ENCODE measurements at places on chromosomes 11 and 22.

- no peak for DNase-seq
These were observed 9.7 kb downstream of the PDGFB start for GRCh38 chr22:39234867-39235687.

DNA sequence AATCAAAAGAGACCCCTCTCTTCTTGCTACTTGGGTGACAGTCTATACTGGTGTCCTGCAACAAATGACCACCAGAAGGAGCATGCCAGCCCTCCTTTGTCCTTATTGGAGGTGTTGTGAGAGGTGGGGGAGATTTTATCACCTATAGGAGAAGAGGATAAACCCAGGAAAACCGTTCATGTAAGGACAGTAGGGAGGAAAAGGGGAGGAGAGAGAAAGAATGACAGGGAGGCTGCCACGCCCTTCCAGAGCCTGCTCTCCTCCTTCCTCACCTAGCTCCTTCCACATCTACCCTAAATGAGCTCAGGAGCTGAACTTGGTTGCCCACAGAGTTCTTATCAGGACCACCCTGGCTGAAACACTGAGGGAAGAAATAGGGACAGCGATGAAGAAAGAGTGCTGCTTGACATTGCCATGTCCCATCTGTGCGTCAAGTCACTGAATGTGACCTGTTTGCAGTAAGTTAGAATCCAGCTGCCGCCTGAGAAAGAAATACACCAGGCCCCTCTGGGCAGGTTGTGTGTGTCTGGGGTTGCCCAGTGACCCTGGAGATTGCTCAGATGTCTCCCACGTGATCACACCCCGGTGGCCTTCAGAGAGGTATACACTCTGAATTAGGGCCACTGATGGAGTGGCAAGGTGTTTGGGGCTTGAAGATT is 40.4 kb upstream of the ETS1 start:
- no peak for DNase-seq

- no peak for DNase-seq
These were observed 2.3 kb upstream of the XKR3 start for GRCh38 chr22:16827506-16827905.

- no peak for DNase-seq
These were observed 8.4 kb downstream of the PARVG start for GRCh38 chr22:44188986-44189630.

GRCh38 chr11:116511684-116512083 is 261.1 kb downstream of the BUD13 start:
- DNase-seq: no peak

DNA sequence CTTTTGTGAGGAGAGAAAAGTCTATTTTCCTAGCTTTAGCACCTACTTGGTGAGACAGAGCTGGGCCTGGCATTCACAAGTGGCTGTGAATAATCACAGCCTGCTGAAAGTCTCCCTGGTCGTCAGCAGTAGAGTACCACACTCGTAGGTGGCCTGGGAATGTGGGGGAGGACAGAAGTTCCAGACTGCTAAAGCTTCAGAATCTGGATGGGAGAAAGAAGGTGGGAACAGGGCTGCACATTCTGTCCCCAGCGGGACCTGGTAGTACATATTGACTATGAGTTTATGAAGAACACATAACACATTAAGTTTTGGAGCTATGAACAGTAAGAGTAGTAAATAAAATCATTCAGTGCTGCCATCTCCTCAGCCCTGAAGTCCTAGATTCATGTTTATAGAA is 19.0 kb upstream of the LIMK2 start:
- DNase-seq: no peak

- no peak for DNase-seq
These were observed 8.6 kb upstream of the EIF3M start for GRCh38 chr11:32575070-32575469.

DNA sequence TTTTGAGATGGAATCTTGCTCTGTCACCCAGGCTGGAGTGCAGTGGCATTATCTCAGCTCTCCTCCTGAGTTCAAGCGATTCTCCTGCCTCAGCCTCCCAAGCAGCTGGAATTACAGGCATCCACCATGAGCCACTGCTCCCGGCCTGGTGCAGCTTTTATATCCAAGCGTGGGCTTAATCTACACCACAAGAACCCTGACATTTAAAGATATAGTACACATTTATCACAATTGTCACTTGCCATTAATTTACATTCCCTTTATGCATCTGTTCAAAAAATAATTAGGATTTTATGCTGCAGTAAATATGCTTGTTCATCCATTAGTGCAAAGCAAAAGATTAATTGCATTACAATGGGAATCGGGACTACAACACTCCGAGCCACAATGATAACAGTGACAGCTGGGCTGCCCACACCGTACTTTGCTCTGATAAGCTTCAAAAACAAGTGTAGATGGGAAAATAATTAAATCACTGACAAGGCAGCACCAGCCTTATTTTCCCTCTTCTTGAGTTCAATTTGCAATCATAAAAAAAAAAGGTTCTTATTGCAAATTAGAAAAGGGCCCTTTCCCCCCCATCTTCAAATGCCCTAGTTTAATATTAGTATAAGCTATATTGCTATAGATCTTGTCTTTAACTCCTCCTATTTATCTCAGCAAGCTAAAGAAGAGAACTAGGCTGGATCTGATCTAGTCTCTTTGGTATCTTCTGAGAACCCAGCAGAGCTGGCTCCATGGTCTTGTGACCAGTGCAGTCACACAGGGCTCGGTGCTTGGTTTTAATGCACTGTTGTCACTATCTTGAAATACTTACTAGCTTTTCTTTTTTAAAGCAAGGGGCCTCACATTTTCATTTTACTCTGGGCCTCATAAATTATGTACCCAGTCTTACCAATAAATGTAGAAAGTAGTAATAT is 206.2 kb upstream of the LRRC4C start:
- no peak for DNase-seq

DNA sequence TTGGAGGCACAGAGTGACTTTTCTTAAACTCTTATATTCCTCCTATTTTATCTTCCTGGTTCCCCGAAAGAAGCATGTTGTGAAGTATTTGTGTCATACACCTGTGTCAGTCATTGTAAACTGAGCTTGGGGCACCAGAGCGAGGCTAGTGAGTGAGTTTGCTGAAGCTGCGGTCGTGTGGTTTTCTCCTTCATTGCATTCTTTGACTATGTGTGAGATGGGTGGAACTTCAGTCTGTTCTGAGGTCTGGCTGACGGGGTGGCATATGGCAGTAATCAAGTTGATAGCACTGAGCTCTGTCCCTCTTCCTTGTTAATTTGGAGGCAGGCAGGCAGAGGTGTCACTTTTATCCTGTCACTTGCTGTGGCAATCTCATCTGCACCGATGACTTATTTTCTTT is 4.2 kb downstream of the VPS26B start:
- peak; percentile 10 for DNase-seq

DNA sequence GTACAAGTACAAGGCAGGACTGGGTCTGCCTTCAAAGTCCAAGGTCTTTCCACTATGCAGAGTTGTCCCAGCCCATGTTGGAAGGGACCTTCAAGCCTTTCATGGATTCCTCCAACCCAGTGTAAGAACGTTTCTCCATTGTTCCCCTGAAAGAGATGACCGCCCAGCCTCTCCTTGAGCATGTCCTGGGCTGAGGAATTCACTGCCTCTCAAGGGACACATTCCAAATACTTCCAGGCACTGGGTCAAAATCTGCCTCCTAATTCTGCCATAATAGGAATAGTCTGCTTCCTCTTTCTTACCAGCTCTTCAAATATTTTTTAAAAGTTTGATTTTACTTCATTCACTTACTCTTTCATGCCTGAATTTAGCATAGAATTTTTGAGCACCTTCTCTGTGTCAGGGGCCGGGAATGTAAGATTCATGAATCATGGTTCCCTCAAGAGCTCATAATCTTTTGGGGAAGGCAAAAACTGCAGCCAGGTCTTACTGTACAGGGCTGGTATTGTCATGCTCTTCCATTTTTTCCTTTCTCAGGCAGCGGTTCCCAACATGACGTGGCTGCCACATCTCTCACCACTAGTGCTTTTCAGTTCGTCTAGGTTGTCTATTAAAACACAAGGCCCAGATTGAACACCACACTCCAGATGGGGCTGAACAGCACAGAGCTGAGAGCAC is 143.3 kb upstream of the TBCEL start:
- no peak for DNase-seq

DNA sequence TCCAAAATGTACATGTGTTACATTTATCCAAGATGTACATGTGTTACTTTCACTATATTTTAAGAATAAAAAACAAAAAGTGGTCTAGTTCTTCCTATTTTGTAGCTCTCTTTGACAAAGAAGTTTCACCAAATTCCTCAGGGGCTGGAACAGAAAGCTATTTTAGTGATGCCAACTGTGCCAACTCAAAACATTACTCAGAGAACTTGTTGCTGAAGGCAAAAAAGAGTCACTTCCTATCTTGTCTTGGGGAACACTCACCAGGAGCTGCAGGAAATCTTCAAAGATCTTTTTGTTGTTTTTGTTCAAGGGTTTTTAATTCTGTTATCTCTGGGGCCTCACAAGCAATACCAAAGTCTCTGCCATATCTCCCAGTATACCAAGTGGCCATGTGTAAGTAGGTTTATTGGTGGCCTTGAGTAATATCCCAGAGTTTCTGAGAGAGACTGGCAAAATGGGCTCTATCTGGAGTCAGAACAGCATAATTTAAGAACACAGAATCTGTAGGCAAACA is 13.6 kb upstream of the EED start:
- no peak for DNase-seq

GRCh38 chr11:59676205-59676604 is 7.4 kb upstream of the PATL1 start:
- no peak for DNase-seq

DNA sequence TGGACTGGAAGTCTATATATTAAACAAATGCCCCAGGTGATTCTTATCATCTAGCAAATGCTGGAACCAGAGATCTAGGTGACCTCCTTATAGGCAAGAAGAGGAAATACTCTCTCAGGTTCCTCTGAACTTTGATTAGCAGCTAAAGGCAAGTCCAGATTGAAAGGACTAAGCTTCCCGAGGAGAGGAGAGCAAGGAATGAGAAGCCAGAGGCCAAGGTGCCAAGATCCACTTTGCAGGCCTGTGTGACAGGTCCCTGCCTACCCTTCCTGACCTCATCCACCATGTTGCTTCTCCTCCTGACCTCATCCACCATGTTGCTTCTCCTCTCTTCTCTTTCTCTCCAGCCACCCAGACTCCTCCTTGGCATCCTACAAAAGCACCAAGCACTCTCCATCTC is 173.2 kb downstream of the LARGE1 start:
- no peak for DNase-seq

GRCh38 chr11:31865606-31866300 is 54.6 kb upstream of the PAX6 start:
- DNase-seq: no peak

GRCh38 chr22:50671641-50672040 is 982 bp upstream of the SHANK3 start:
- no peak for DNase-seq

- DNase-seq: no peak
These were observed 17.2 kb upstream of the C1QTNF4 start for GRCh38 chr11:47611348-47611794.

- no peak for DNase-seq
These were observed 32.3 kb downstream of the PITPNB start for GRCh38 chr22:27886843-27887151.

GRCh38 chr22:23376256-23376655 is 195.9 kb downstream of the BCR start:
- no peak for DNase-seq
